ENCODE measurements at places on chromosomes 2 and 18.

DNA sequence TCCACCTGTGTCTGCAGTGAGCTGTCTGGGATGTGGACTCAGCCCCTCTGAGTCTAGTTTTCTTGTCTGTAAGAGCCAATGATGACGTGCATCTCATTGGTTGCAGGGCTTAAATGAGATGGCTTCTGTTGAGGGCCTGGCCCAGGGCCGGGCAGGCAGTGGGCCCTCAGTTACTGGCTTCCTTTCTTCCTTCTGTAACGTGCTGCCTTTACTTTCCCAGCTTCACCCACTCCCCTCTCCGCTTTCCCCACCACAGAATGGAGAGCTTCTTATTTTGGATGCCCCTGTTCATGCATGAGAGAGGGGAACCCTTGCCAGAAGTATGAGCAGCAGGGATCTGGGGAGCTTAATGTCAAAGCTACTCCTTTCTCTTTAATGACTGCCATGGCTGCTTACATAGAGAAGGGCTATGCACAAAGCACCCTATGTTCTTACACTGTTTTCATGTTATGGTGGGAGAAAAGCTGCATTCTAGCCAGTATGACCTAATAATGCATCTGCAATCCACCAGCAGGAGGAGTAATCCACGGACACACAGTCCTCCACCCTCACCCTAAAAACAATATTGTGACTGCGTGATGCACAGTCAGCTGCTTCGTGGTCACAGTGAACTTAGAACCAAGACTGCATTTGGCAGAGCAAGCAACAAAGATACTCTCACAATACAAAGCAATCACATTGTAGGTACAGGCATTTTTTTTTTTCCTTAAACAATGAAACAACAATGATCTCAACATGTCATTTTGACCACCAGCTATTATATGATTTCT, 37.2 kb downstream of the CREG2 start:
- DNase-seq: peak; percentile 33

DNA sequence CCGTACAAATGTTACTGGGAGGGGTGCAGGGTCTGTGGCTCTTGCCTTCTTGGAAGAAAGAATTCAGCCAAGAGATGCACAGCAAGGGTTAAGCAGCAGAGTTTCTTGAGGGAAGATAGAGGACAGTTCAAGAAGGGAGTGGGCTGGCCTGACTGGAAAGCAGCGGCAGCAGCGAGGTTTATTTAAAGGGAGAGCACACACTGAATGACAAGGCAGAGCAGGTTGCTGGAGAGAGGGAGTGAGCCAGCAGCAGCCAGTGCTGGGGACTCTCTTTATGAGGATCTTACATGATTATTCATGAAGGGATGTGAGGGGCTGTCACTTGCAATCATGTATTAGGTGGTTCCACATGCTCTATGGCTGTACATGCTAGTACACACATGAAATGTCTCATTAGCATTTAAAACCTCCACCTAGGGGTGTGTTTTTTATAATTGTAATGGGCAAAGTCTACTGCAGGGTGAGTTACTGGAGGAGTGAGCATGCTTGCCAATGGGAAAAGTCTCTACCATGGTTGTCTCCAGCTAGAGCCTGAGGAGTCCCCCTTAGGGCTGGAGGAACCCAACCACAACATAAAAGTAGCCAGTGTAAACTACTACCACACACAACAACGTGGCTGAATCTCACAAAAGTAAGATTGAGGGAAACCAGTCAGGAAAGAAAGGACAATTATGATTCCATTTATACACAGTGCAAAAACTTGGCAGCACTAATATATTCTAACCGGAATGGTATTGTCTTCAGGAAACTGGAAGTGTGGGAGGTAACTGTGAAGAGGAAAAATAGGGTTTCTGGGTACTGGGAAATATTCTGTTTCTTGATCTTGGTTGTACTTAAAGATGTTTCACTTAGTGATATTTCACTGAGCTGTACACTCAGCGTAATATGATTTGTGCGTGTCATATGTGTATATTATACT, 87.6 kb upstream of the FAM110C start:
- DNase-seq: no peak

DNA sequence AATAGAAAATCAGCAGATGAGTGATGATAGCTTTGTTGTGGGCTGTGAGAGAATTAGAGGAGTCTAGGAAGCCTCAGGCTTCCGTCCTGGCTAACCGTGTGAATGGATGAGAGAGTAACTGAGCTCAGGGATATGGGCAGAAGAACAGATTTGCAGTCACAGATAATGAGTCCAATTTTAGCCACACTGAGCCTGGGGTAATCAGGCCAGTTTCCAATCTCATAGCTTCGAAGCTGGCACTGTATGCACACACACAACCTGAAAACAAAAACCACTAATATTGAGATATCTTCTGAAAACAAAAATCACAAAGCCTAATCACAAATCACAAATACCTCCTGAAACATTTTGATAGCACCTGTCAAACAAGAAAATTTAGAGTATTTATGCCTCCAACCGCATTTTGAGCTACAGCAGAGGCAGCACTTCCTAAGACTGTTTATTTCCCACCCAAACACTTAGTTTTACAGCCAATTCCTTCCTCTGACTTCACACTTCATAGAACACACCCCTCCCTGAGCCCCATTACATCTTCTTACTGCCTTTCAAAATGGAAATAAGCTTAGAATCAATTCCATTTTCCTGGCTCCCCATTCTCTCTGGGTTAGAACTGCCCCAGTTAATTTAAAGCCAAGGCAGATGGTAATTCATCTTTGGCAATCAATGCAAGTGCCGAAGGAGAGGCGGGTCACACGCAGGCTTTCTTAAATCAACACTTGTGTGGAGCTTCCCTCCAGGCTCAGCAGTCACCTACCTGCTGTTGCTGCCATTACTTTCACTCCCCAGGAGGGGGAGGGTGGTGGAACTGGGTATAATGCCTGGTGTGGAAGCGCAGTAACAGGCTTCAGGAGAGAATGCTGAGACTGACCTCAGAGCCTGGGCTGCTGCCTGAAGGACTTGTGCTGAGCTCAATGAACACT, 18.9 kb downstream of the TTR start:
- DNase-seq: no peak

GRCh38 chr2:162579986-162580385, 236.1 kb downstream of the GCA start:
- DNase-seq: no peak

- no peak for DNase-seq
These were observed 183.4 kb downstream of the CALCRL start for GRCh38 chr2:187264612-187265011.

GRCh38 chr18:69596345-69596744, 195.7 kb downstream of the DOK6 start:
- DNase-seq: no peak

DNA sequence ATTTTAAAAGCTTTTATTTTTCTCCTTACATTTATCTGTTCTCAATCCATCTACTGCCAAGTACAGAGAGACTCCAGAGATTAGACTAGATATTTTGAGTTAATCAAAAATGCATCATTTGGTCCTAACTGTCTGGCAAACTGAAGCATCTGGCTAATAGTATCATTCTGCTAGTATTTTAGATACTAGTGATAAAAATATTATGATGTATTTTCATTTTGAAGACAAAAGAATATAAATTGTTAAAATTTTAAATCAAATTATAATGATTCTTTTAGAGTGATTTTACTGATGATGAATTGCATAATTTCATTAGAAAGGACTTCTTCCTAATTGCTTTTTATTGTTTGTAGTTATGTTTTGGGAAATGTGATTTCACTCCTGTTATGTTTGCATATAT, 584.0 kb downstream of the LRRTM4 start:
- no peak for DNase-seq

DNA sequence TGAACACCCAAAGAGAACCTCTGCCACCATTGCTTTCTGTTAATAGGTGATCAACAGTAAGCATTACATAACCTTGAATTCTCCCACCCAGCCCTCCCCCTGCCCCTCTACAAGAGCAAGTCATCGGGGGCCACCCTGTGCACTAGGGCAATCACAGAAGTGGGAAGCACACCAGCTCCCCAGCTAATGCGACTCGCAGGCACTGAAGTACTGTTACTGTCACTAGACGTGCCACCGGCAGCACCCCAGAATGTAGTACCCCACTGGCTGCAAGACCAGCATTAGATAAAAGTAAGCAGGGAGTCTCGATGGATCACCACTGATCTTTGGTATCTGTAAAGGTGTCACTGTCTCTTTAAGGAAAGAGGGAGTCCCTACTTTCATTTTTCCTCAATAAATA, 167.6 kb downstream of the FAM210A start:
- DNase-seq: no peak

- peak; percentile 24 for DNase-seq
These were observed 55.2 kb downstream of the METTL4 start for GRCh38 chr18:2515908-2516625.

DNA sequence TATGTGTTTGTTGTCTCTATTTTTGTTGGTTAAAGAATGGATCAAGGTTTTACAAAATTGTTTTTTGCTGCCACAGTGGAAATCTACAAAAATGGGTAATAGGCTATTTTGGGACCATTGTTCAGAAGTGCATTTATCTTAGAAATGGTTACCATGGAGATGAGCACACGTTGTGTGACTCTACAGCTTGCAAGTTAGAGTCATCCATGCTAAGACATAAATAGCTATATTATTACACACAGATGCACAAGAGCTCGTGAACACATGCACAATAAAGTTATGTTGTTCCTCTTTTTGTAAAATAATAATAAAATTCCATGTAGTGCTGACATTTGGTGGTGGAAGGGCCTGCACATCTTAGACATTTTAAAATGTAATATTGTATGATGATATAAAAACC, 15.5 kb upstream of the DUSP19 start:
- no peak for DNase-seq

DNA sequence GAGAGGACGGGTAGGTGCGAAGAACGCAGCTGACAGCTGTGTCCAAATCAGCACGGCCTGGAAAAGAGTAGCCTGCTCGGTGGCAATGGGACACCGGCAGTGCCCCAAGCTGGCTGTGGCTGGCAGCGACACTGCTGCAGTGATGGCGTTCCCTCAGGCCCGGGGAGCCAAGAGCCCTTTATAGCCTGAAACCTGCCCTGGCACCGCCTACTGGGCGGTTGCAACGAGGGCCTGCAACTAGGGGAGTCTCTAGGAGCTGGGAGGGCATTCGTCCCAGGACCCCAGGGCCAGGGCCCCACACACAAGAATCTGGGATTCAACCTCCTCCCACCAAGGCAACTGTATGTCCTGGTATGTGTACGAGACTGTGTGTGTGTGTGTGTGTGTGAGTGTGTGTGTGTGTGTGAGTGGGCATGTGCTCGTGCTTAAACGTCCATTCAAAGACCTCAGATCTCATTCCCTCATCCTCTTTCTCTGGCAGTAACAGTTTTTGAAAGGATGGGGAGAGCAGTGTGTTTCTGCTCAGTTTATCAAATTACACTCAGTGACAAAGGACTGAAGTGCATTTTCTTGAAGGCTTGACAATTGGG, 6.8 kb upstream of the CYP26B1 start:
- DNase-seq: no peak

- peak; percentile 93 for DNase-seq
These were observed 648 bp downstream of the ARID5A start for GRCh38 chr2:96537066-96537733.

DNA sequence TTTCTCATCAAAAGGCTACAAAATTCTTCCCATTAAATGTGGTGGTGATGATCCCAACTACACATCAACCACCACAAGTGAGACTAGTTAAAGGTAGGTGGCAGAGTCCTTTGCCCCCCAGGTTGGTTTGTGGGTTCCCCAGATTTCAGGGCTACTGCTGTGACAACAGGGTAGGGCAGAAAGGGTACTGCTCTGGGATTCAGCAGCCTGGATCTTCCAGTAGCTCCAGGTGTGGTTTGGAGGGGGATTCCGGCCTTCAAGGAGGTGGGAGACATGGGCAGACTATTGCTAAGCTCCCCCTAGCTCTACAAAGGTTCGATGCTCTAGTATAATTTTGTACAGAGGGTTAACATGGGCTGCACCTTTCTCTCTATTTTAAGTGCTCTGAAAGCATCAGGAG, 74.9 kb upstream of the FZD5 start:
- DNase-seq: no peak

DNA sequence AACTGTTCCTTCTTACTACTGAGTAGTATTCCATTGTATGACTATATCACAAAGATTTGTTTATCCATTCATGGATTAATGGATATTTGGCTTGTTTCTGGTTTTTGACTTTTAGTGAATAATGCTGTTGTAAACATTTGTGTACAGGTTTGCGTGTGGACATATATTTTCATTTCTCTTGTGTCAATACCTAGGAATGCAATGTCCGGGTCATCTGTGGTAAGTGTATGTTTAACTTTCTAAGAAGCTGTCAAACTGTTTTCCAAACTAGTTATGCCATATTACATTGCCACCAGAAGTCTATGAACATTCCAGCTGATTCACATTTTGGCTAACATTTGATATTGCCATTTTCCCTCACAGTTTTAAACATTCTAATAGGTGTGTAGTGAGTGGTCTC, 29.1 kb upstream of the SLC16A14 start:
- DNase-seq: no peak

DNA sequence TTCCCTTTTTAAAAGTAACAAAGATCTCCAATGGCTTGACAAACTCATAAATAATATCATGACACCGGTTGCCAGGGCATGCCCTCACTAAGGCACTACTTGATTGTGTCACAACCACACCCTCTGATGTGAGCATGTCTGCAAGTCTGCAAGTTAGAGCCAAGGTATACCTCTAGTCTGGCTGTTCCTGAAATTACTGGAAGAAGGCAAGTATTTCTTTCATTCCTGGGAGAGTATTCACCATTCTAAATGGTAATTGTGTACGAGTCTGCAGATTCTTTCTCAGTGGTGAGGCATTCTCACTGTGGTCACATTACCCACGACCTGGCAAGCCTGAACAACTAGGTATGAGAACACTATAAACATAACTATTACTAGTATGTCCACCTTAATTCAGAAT, 25.7 kb upstream of the RNU4ATAC start:
- DNase-seq: no peak

- DNase-seq: no peak
These were observed at the start of gene RAMP1 for GRCh38 chr2:237859533-237860272. RAMP1 (plus strand) TSS chr2:237859623; CDS start chr2:237859676, 53 bp downstream.

- DNase-seq: peak; percentile 57
These were observed 12.5 kb downstream of the NPC1 start for GRCh38 chr18:23573626-23574431.

DNA sequence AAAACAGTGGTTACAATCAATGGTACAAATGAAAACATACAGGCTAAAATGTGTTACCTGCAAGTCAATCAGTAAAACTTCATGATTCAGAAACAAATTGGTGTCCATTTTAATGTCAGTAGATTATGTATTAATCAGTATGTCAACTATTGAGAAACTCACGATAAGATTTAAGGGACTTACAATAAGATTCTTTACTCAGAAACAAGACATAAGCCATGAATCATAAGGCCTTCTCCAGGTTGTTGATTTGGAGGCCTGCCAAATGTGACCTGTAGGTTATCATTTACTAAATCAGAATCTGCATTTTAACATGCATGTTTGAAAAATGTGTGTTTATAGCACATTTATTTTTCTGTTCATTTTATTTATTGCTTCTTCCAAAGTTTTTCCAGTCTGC, 623.1 kb downstream of the CCDC85A start:
- no peak for DNase-seq

All from CD4-positive, alpha-beta T cell treated with Interleukin-17A for 1 hour (primary cell).